Activated CD4-positive, alpha-beta T cell treated with anti-CD3 and anti-CD28 coated beads, Interleukin-2, amount 10 ng/mL, durations not matched to agents 7 days and 5 days (primary cell): ENCODE measurements at places on chromosomes 2 and 18. TPM values are rescaled to one million over a fixed set of nuclear protein-coding genes. Genes with fewer than 3 reads are reported as not detected.

The UBR3 gene
- total RNA-seq, result 27.4 TPM

The TRIB2 gene
- 85.4 TPM for total RNA-seq

- no peak for DNase-seq
Measured at GRCh38 chr2:140356697-140357096, 1576.5 kb upstream of the NXPH2 start.

GRCh38 chr2:151030663-151031230 lies 230.9 kb downstream of the RBM43 start:
- DNase-seq, result no peak

- no peak for DNase-seq
Measured at GRCh38 chr2:136215908-136216472, 98.0 kb upstream of the CXCR4 start.

GRCh38 chr2:201154615-201155399 lies 28.1 kb upstream of the CASP10 start:
- DNase-seq, result no peak

DNA sequence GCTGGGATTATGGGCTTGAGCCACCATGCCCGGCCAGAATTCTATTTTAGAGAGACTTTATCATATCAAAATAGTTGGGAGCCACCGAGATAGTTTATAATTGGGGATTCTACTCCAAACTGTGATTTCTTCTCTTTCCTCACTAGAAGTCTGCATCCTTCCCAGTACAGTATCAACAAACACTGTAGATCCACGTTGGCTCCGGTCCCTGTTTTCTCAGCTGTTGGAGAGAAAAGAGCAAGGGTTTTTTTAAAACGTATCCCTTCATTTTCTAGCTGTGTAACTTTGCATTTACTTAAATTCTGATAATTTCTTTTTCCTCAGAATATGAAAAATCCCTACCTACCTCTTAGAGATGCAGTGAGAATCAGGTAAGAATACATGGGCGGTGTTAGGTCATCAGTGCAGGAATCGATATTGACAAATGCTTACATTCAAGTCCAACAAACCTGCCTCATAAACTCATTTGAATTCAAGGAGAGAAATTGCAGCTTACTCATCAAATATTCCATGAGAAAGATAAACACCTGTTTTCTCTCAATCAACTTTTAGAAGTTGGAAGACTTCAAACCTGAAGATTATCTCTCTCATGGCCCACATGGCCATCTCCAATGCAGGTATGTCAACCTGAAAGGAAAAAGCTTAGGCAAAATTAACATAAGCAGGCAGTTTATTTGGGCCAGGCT lies 17.7 kb upstream of the PDCL3 start:
- DNase-seq, result no peak
